Activated naive CD4-positive, alpha-beta T cell treated with anti-CD3 and anti-CD28 coated beads, Interleukin-2, amount 10 ng/mL, durations not matched to agents 7 days and 5 days (primary cell): ENCODE measurements at places on chromosomes 12 and 14.

DNA sequence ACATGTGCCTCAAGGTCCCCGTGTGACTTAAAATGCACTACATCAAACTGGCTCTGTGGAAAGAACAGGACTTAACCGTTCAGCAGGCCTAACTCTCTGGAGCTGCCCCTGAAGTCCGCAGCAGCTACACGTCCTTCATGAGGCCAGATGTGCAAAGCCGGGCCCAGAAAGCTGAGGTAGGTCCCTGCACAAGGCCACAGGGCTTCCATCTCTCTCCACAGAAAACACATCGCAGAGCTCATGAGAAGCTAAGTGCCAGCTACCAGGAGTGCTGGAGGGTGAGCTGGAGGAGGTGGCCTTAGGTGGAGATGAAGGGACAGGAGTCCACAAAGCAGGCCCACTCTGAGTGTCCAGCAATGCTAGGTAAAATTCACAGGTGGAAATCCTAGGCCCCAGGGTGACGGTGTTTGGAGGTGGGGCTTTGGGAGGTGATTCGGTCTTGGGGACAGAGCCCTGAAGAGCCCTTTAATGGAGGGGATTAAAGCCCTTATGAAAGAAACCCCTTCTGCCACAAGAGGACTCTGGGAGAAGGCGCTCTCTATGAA is 52.4 kb downstream of the VCPKMT start:
- no peak overlapping the region for H3K4me3 ChIP-seq
- H3K36me3 ChIP-seq = peaks cover 50% of the 10 kb centered on the region
- H3K27me3 ChIP-seq = no peaks in the 10 kb centered on the region
- no peak for DNase-seq
- peak overlapping the region; percentile 100 for H3K27ac ChIP-seq

DNA sequence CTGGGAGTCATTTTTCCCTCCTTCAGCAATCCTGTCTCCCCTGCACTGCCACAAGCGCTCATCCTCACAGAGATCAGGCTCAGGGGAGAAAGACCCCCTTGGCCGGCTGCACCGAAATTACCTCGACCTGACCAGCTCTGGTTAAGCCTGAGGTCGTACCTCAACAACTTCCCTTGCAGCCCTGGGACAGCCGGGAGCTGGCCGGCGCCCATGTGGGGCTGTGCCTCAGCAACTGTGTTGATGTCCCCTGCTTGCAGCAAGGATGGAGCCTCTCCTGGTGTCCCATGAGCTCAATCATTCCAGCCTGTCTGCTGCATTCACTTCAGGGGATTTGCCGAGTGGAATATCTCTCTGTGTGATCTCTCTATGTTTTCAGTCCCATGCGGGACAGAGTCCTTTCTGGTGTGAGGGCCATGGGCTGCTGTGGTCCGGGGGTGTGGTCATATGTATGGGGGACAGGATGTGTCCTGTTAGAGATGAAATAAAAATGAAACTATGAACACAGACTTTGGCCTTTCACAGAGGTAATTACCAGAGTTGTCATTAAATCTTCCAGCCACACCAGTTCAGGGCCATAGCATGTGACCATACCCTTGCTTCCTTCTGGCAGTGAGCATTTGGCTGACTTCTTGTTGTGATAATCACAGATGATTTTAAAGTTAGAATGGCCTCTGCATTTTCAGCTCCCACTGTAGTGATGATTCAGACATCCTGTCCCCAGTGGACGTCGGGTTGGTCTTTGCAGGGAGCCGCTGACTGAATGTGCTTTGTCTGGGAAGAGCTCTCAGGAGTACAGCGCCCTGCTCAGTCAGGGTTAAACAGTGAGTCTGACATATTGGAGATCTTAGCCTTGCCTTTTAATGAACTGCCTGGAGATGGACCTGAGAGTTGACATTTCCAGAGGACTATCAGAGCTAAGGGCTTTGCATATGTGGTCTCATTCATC is 405.9 kb downstream of the AACS start:
- no peaks in the 10 kb centered on the region for H3K27me3 ChIP-seq
- no peak overlapping the region for H3K4me3 ChIP-seq
- H3K36me3 ChIP-seq = no peaks in the 10 kb centered on the region
- no peak for DNase-seq
- no peaks in the 10 kb centered on the region for H3K4me1 ChIP-seq

- H3K27ac ChIP-seq = no peak overlapping the region
- H3K27me3 ChIP-seq = no peaks in the 10 kb centered on the region
- DNase-seq = no peak
- no peak overlapping the region for H3K4me3 ChIP-seq
These were observed 296.3 kb upstream of the PRKD1 start for GRCh38 chr14:30223966-30224365.

DNA sequence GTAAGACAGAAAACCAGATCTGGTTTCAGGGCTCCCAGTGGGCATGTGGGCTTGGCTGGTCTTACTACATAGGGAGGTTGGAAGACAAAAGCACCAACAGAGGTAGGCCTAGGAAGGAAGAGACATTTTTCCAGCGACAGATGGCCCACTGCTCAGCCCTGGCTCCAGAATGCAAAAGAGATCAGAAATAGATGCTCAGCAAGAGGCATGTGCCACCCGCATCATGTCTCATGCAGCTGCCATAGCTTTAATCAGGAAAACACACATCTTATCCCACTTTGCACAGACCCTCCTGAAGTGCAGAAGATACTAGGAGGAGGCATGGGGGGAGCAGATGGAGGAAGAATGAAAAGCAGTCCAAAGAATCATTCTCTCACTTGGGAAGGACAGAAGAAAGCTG is 25.3 kb downstream of the VASH1 start:
- H3K4me3 ChIP-seq = no peak overlapping the region
- no peak for DNase-seq
- H3K27ac ChIP-seq = peak overlapping the region; percentile 28
- peaks cover 20% of the 10 kb centered on the region for H3K4me1 ChIP-seq
- H3K27me3 ChIP-seq = no peaks in the 10 kb centered on the region
- peaks cover 13% of the 10 kb centered on the region for H3K36me3 ChIP-seq

DNA sequence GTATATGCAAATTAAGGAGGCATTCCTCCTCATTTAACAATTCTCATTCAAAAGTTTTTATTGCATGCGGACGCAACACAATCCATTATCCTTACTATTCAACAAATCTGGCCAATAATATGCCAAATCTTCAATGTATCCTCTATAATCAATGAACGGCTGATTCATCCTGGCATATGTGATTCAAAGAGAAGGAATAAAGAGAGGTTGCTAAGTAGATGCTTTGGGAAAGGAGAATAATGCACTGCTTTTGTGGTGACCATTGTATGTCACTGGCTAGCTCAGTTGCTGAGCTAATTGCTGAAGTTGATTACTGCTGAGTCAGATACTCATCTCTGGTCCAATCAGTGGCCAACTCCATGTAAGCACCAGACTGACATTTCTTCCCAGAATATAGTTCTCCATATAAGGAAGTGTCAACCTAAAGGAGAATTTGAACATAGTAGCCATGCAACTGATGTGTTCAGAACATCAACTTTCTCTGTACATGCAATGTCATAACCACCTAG is 148.0 kb downstream of the PDZRN4 start:
- H3K36me3 ChIP-seq = no peaks in the 10 kb centered on the region
- H3K4me3 ChIP-seq = no peak overlapping the region
- no peak overlapping the region for H3K27ac ChIP-seq
